NCI-H774 (cell line): ENCODE measurements at places on chromosomes 13 and 19.

DNA sequence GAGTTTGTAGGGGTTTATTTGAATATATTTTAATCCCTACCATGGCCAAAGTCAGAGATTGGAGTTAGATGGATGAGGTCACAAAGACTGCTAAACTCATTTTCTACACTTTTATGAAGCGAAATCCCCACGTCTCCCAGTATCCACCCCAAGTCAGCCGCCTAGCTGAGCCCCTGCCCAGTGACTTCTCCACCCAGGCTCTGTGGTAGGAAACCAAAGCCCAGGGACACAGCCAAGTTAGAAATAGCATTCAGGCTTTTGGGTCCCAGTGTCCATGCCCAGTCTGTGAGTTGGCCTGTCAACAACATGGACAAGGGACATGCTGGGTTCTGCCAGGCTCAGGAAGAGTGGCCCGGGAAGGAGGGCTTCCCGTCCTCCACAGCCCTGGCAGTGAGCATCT, 474.0 kb downstream of the FOXO1 start:
- no peak for DNase-seq

GRCh38 chr19:7846155-7846646, 16.2 kb downstream of the EVI5L start:
- no peak for DNase-seq

DNA sequence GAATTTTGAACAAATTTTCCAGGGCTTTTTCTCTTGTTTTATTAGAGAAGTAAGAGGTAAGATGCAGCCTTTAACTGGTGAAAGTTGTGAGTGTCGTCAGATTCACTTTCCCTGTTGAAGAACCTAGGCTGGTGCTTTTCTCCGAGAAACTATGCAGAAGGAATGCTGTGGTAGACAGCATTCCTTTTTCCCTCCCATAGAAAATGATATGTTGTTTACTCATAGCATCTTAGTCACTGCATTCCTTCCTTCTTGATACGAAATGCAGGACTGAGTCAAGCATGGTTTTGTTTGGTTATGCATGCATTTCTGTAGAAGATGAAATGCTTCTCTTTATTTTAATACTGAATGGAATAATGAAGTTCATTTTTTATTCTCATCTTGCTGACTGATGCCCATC, 3.4 kb downstream of the ITGBL1 start:
- no peak for DNase-seq

DNA sequence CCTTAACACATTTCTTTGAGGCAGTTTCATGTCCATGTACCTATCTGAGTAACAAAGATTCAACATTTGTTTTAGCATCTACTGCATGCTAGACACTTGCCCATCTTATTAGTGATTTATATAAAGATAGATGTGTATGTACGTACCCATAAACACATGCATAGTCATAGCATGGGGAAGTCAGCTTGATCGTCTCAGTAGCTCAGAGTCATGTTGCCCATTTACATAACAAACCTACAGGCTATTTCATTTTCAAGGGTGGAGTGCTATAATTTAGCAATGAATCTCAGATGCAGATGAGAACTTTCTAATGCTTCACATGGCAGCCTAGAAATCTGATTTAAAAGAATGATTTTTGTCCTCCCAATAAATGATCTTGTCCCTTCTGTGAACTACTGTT, 23.5 kb downstream of the FLT1 start:
- no peak for DNase-seq

DNA sequence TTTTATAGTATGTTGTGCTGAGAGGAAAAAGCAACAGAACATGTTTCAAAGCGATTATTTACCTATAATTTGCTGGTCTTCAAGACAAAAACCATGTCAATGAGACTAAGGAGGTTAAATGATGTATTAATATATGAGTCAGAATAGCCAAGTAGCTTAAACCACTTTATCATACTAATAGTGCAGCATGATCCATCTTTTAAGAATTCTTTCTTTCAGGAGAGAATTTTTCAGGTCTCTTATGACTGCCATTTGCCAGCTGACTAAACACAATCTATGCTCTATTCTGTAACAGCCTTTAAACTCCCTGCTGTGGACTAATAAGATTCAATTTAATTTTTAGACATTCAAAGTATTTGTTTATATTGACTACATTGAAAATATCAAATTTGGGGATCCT, 93.7 kb downstream of the TRPC4 start:
- no peak for DNase-seq

DNA sequence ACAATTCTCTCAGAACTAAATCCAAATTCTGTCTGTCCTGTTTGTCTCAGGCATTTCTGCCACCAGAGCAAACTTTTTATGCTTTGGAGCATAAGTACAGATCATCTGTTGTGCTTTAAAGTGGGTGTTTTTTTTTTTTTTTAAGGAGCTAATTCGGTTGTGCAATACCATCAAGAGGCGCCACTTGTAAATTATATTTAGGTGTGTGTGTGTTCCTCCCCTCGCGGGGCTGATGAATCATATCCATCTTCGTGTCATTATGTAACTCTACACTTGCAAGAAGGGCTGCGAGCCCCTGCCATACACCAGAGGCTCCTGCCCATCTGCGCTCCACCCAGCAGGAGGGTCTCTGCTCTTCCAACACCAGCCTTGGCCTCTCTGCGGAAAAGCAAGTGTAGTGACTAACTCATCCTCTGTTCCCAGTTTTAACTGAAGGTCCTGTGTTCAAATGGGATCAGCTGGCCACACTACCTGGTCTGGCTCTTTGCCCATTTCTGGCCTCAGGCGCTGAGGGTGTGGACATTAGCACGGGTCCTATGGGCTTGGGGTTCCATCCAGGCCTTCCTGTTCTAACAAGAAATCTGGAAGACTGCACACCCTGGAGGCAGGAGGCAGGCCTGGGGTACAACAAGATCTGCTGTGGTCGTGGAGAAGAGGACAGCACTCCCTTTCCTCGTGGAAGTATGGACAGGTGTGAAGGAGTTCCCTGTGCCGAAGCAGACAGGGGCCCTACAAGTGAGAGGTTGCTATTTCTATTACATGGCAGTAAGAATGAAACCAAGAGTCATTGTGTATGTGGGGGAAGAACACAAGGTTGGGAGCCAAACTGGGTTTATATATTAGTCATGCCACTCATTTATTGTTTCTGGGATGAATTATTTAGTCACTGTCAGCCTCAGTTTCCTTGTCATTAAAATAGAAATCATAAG, 96.1 kb upstream of the MBNL2 start:
- DNase-seq, result no peak
